ENCODE measurements at places on chromosomes 7 and 10.
A peak's percentile ranks its signal among the peaks of the same experiment; 100 is the strongest.

DNA sequence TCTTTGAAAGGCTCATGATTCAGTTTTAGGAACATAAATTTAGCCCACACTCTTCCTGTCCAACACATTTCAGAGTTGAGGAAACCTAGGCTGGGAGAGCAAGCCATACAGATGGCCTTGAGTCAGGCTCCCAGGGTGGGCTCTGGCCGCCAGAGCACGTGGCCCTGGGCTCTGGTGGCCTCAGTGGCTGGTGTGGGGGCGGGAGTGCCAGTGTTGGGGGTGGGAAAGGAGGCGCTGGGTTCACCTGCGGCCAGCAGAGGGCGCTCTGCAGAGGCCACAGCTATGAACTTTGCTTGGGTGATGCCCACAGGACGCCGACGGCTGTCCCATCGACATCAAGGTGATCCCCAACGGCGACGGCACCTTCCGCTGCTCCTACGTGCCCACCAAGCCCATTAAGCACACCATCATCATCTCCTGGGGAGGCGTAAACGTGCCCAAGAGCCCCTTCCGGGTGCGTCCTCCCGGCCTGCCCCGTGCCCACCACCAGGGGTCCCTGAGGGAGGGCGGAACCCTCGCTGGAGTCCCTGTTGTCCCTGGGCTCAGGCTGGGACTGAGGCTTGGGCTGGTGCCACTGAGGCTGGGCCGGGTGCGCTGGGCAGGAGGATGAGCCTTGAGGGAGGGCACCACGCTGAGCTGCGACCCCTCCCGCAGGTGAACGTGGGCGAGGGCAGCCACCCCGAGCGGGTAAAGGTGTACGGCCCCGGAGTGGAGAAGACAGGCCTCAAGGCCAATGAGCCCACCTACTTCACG, 11.9 kb downstream of the FLNC start:
- peak; percentile 59 for DNase-seq

GRCh38 chr10:117662126-117662525, 119.6 kb downstream of the EMX2 start:
- no peak for DNase-seq

DNA sequence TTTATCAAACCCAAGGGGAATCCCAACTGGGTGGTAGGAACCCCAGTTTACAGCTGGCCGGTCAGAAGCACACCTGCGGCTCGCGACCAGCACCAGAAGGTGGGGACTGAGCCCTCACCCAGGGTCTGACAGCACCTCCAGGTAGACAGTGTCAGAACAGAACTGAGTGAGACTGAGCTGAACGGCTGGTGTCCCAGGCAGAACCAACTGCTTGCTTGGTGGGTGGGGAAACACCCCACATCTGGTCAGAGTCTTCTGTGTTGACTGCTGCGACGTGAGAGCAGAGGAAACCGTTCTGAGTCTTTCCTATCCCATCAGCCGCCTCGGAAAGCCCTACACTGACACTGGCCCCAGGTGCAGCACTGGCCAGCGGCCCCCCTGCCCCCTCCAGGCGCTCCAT, 160.7 kb downstream of the MAD1L1 start:
- DNase-seq = no peak

DNA sequence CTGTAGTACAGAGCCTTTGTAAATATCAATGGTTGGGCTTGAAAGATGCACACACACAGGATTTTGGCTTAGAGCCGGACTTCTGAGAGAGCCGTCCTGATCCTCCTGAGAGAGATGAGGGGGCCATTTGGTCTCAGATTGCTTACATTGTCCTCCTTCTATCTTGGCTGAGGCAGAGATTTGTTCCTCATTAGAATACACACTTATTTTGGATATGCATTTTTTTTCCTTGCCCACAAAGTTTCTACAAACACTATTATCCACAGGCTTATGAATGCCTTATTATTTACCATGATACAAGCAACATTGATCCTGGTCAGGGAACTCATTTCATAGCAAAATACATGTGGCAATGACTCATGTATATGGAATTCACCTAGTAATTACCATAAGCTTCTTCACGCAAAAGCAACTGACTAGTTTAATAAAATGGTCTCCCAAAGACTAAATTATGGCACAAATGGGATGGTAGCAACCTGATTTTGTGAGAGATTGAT, 175.3 kb downstream of the MDFIC start:
- DNase-seq = no peak

DNA sequence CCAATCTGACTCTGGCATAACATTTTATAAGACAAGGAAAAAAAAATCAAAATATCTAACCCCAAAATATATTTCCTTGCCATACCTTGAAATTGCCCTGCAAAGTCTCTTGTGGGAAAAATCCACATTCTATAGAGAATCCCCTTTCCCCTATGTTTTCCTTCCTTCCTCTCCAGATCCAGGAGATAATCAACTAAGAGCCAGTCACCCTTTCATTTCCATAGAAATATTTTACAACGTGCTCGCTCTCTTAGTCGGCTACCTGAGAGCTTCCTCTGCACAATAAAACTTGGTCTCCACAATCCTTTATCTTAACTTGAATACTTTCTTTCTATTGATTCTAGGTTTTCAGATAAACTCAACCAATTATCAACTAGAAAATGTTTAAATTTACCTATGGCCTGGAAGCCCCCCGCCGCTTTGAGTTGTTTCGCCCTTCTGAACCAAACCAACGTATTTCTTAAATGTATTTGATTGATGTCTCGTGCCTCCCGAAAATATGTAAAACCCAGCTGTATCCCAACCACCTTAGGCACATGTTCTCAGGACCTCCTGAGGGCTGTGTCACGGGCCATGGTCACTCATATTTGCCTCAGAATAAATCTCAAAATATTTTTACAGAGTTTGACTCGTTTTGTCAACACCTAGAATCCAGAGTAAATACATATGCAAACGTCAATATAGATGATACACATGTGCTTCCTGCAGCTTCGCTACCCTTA, 869 bp downstream of the PSAP start:
- DNase-seq = no peak

DNA sequence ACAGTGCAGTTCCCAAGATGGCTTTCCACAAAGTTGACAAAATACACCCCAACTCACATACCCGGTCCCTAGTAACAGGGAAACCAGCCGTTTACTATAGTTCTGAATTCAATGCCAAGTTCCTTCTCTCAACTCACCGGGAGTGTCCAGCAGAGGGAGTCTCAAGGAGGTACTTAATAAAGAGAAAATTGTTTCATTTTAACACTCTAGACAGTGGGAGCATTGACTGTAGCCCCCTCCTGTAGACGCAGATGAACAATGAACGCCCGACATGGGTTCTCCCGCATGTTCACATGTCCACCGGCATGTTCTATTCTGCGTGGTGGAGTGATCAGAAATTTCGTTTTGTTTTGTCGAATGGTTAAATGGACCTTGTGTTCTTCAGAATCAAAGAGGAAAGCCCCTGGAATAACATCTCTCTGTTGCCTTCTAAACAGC, 1.9 kb downstream of the HIPK2 start:
- DNase-seq = peak; percentile 89

GRCh38 chr7:21777921-21778320, 167.8 kb downstream of the CDCA7L start:
- no peak for DNase-seq

GRCh38 chr7:151387161-151388006, 22.5 kb downstream of the WDR86 start:
- DNase-seq = no peak

DNA sequence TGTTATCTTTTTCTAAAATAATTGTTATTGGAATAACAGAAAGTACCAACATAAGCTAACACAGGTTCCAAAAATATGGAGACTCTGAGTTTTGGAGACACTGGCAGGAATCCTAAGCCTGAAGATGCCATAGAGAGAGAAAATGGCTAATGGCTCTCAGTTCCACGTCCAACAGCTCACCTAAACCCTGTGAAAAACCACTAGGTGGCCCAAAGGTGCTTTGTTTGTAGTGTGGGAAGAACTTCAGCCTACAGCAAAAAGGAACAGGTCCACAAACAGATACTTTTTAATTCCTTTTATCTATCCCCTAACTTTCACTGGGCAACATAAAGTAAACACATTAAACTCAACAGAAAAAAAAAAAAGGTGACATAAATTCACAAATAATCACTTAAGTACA, 272.3 kb downstream of the SEMA3D start:
- no peak for DNase-seq

DNA sequence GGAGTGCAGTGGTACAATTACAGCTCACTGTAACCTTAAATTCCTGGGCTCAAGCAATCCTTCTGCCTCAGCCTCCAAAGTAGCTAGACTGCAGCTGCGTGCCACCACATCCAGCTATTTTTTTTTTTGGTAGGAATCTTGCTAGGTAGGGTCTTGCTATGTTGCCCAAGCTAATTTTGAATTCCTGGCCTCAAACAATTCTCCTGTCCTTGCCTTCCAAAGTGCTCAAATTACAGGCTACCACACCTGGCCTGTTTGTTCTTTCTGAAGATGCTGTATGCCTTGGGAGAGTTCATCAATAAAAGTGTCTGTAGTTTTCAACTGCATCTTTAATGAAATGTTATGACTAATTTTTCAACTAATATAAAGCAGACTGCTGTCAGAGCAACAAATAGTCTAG, 452 bp downstream of the SAMD9 start:
- DNase-seq = no peak

- DNase-seq = peak; percentile 25
Measured at GRCh38 chr10:129097776-129098330, 369.2 kb upstream of the MGMT start.

- no peak for DNase-seq
Measured at GRCh38 chr7:151792086-151792485, 84.8 kb downstream of the PRKAG2 start.

DNA sequence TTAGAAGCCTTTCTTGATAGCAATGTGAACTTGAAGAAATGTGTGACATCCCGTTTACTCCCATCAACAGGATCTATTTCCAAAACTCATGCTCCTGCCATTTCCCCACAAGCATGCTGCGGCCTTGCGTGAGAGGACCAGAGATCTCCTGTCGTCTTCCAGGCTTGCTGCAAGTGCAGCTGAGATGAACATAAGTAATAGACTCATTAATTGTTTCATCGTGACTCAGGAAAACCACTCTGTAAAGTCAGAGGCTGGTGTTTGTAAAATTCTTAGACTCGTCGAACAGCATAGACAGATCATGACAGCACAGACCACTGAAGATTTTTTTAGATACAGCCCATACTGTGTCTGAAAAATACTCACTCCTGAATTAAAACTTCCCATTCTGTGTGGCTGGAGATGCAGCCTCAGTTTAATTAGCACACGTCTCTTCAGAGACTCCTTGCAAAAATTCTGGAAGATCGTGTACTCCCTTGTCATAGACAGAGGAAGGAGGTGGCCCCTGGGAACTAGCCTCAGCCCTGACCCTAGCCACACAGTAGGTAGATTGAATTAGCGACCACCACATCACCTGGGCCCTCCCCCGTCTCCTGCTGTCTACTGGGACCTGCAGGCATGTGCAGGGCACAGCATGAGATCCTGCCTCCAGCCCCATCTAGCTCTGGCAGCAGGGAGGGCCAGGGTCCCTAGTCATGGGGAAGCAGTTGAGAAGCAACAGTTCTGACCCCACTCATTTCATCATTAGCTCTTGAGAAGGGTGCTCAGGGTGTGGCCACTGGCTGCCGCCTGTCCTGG, 226.0 kb downstream of the CELF2 start:
- no peak for DNase-seq

- peak; percentile 0 for DNase-seq
Measured at GRCh38 chr10:122688293-122688989, 11.2 kb downstream of the C10orf120 start.

DNA sequence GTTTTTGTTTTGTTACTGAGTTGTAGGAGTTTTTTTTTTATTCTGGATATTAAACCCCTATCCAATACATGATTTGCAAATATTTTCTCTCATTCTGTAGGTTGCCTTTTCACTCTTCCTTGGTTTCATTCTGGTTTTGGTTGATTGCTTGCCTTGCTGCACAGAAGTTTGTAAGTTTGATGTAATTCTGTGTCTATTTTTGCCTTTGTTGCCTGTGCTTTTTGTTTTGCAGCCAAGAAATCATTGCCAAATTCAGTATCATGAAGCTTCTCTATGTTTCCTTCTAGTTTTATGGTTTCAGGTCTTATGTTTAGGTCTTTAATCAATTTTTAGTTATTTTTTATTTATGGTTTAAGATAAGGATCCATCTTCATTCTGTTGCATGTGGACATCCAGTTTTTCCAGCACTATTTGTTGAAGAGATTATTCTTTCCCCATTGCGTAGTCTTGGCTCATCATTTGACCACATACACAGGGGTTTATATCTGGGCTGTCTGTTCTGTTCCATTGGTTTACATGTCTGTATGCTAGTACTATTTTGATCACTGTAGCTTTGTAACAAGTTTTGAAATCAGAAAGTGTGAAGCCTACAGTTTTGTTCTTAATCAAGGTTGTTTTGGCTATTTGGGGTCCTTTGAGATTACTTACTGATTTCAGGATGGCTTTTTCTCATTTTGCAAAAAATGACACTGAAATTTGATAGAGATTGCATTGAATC, 26.4 kb downstream of the BMPR1A start:
- DNase-seq = no peak

DNA sequence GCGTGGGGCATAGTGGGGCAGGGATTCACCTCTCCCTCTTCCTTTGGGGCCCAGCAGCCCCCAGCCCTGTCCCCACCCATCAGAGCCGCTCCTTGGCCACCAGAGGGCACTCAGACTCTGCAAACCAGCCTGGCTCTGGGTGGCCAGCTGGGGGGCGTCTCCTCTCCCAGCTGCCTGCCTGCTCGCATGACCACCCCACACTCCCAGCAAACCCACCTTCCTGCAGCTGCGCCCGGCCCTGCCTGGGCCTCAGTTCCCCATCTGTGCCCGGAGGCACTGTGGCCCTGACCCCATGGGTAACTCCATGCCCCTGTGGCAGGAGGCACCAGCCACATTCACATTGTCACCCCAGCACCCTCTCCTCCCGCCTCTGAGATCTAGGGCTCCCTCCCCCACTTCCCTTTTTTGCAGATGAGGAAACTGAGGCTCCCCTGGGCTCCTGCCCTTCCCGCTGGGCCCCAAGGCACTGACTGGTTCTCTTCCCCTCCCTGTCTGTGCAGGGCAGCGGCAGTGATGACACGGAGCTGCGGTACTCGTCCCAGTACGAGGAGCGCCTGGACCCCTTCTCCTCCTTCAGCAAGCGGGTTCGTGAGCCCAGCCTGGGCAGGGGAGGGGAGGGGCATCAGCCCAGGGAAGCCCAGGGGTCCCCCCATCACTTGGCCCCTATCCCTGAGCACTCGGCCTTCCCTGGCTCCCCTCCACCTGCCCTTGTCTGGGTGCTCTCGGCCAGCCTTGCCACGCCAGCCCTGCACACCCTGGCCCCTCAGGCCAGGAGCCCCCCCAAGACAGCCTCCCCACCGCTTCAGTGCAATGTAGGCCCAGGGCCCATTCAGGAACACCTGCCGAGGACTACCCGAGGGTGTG, 6.9 kb upstream of the SH2B2 start:
- no peak for DNase-seq

GRCh38 chr10:86553213-86553612, 31.6 kb upstream of the WAPL start:
- DNase-seq = no peak

DNA sequence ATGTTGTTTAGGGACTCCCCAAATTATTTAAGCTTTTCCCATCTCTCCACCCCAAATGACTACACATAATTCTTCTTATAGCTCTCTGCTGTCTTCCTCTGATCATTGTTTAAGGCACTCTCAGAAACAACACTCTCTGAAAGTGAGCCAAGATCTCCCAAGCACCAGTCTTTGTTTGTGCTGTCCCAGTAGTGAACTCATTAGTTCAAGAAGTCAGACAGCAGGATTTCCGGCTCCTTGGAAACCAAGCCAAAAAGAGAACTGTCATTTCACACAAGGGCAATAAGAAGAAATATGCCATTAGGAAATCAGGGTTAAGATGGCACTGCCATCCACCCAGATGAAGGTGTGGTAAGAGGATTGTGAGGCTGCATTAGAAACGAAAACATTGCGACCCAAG, 83.1 kb downstream of the FZD1 start:
- DNase-seq = no peak

- no peak for DNase-seq
Measured at GRCh38 chr7:35871856-35872255, 71.0 kb downstream of the SEPTIN7 start.

All from muscle of back (tissue), 13 donors.